ENCODE measurements at places on chromosomes 12 and 14.

GRCh38 chr14:102314242-102315011, 5.1 kb upstream of the ZNF839 start:
- DNase-seq, result peak; percentile 66

- DNase-seq, result no peak
These were observed 106.3 kb downstream of the PTPRO start for GRCh38 chr12:15428632-15429031.

DNA sequence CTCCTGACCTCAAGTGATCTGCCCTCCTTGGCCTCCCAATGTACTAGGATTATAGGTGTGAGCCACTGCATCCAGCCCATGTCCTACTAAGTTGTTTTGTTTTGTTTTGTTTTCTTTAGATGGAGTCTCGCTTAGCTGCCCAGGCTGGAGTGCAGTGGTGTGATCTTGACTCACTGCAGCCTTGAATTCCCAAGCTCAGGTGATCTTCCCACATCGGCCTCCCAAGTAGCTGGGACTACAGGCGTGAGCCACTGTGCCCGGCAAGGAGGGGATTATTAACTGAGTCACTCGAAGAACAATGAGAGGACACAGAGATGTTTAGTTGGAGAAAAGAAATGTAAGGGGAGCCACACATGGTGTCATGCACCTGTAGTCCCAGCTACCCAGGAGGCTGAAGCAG, 18.0 kb upstream of the ERBB3 start:
- no peak for DNase-seq

GRCh38 chr12:64522316-64522715, 70.4 kb downstream of the TBK1 start:
- DNase-seq, result peak; percentile 6

- DNase-seq, result no peak
These were observed 525.3 kb downstream of the MED13L start for GRCh38 chr12:115752156-115752555.

GRCh38 chr12:40153432-40153831, 47.6 kb upstream of the SLC2A13 start:
- no peak for DNase-seq

- no peak for DNase-seq
These were observed 153.1 kb upstream of the FRMD6 start for GRCh38 chr14:51498411-51499227.

GRCh38 chr14:102927346-102927877, 4.9 kb downstream of the AMN start:
- DNase-seq, result no peak

DNA sequence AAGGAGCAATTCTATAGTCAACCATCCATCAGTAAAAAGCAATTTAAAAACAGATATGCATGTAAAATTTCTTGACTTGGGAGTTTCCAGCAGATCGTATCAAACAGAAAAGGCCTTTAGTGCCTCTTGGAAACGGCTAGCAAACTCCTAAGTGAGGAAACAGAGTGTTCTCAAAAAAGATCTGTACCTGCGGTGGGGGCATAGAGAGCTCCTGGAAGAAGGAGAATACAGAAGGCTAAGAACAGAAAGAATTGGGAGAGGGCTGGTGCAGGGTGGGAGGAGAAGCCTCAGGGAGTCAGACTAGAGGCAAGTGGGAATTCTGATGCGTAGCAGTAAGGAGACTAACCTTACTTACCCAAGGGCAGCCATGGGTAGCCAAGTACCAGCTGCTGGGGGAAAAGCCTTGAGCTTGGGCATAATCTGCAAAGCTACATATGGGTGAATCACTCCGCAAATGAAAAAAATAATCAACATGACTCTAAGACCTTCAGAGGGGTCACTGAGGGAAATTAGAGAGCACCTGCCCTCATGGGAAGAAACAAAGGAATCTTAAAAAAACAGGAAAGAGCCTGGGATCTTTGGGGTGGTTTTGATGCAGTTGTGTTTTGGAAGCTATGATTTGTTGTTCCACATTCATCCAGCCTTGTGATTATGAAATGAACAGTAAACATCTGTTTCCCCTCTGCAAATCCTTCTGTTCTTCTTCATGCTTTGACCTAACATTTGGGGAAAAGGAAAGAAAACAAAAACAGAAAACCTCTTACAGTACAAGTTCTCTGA, 10.4 kb downstream of the RHOJ start:
- DNase-seq, result no peak

- DNase-seq, result no peak
These were observed 65.1 kb upstream of the PZP start for GRCh38 chr12:9273276-9273675.

- no peak for DNase-seq
These were observed 38.4 kb upstream of the DDX11 start for GRCh38 chr12:31035226-31035625.

DNA sequence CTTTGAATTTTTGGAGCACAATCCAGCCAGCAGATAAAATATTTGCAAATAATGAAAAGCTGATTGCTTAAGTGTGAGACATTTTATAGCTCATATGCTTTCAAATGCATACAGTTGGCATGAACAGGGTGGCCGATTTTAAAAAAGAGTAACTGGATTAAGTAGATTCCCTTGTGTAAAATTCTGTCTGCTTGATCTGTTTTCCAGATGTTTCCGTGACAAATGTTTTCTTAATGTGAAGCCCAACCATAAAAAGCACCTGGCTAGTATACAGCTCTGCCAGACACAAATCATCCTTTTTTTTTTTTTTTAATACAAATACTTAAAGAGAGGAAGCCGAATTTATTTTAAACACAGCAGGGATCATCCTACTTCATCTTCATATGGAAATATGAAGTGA, 440.7 kb downstream of the CCER1 start:
- DNase-seq, result no peak

DNA sequence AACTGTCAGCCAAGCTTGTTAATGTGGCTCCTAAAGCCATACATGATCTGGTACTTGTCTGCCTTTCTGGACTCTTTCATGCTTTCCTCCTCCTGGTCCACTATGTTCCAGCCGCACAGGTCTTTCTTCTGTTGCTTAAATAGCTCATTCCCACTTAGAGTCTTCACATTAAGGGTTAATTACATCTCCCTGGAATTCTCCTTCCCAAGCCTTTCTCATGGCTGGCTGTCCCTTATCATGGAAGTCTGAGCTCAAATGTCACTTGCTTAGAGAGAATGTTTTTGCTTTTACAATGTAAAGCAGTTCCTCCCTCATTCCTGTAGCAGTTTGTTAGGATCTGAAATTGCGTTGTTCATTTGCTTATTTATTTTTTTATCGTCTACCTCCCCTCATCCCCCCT, 199.6 kb downstream of the TRHDE start:
- DNase-seq, result no peak

GRCh38 chr12:132067182-132067581, 76.9 kb downstream of the DDX51 start:
- DNase-seq, result no peak

GRCh38 chr12:94023879-94024278, 124.5 kb upstream of the PLXNC1 start:
- DNase-seq, result no peak

GRCh38 chr12:24561882-24562770, 386.8 kb downstream of the BCAT1 start:
- peak; percentile 47 for DNase-seq

- no peak for DNase-seq
These were observed 79.0 kb downstream of the PLCZ1 start for GRCh38 chr12:18658829-18659228.

- DNase-seq, result no peak
These were observed 174.7 kb upstream of the DAAM1 start for GRCh38 chr14:59013672-59014298.

GRCh38 chr12:54404061-54405004, 14.7 kb downstream of the ITGA5 start:
- DNase-seq, result peak; percentile 31

DNA sequence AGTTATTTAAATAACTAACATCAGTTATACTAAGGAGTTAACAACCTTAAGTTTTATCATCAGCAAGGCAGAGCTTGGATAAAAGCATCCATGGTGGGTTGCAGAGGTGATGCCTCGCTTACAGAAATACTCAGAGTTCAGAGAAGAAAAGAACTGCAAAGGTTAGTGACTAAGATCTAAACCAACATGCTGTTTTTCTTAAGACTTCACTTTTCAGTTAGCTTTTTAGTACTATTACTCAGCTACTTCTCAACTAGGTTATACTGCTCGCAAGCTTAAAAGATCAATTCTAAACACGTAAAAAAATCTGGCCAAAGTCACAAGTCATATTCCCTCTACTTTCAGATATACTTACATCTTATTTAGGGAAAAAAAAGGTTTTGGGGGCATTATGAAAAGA, 2.8 kb downstream of the PPP1CC start:
- no peak for DNase-seq

All from NCI-H1105 (cell line).